ENCODE measurements at places on chromosomes 12 and 14. TPM values are rescaled to one million over a fixed set of nuclear protein-coding genes. Genes with fewer than 3 reads are reported as not detected.

IKZF4 gene
- total RNA-seq = 1.0 TPM

TCTN2 gene
- 13.9 TPM for total RNA-seq

JAG2 gene
- total RNA-seq = 57.1 TPM

CD163 gene
- not detected for total RNA-seq

AKAP3 gene
- total RNA-seq = 1.9 TPM

LRP1-AS gene
- total RNA-seq = not detected

DDIT3 gene
- 27.4 TPM for total RNA-seq

KCNMB4 gene
- total RNA-seq = 2.6 TPM

ADCK1 gene
- total RNA-seq = 4.7 TPM

ISM2 gene
- total RNA-seq = not detected

MYRFL gene
- total RNA-seq = not detected

SLC10A1 gene
- total RNA-seq = not detected

GRCh38 chr12:115383668-115384067, 699.7 kb upstream of the TBX3 start:
- peak; percentile 97 for DNase-seq

DNA sequence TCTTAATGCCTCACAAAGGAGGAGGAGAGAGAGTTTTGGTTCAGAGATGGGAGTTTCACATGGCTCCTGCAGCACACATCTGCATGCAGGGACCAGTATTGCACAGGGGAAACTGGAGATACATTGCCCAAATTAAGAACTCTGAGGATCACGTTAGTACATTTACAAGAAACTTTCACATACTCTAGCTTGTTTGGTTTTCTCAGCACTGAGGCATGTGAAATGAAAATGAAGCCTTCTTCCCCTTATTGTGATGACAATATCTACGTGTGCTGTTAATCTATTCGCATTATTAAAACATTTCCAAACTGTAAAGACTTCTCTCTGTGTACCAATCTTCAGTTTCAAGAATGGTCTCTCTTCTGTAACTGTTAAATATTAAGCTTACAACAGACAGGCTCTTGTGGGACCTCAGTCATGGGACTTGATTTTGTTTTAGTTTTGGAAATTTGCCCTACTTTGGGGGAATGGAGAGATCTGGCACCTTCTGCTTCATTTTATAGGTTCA, 124.7 kb downstream of the DAAM1 start:
- DNase-seq = no peak

GRCh38 chr14:31159682-31160296, 47.8 kb downstream of the HECTD1 start:
- peak; percentile 82 for DNase-seq

DNA sequence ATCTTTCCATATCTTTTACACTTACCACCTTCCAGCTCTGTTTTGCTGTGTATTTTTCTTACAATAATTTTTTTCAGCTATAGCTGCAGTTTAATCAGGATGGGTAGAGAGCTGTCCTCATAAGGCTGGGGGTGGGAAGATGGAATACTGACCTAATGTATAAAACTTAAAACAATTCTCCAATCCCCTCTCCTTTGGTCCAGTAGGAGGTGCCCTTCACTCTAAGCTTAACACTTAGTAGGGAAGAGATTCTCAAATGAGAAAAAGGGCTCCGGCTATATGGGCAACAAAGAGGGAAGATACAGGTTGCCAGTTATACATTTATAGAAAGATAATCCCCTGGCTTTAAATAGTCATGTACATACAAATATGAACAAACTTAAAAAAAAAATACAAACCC, 2.8 kb downstream of the ORMDL2 start:
- DNase-seq = peak; percentile 31

DNA sequence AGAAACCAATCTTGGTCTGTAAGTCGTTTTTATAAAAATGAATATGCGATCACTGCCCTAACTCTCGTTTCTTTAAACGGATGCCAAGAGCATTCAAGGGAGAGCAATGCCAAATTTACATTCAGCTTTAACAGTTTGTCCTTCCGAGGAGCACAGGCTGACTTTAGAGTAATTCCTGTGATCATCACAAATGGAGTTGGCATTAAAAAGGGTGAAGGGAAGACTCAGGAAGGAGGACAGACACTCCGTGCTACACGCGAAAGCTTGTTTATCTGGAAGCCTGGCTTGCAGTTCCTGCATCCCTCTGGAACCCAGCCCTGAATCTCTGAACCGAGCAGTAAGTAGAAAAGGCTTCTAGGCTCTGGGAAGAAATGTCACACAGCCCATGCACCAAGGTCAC, 78.4 kb downstream of the PAPOLA start:
- DNase-seq = no peak

GRCh38 chr14:61042220-61042619, 61.2 kb downstream of the SLC38A6 start:
- DNase-seq = no peak

- no peak for DNase-seq
These were observed 217.4 kb upstream of the RTL1 start for GRCh38 chr14:101120641-101121507.

DNA sequence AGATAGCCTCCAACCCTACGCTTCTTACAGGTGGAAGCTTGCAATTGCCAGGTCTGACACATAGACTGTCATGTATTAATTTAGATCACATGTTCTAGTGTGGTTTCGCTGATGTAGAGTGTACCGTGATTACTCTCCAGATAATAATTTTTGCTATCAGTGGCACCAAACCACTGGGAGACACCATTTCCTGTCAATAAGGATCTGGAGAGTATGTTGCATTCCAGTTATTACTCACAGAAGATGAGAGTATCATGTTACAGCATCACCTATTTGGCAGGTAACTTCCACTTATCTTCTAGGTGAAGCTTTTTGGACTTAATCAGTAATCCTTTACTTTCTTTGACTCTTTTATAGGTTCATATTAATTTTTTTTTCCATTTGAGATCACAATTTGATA, 147.2 kb downstream of the HELB start:
- peak; percentile 78 for DNase-seq

GRCh38 chr12:111842556-111843396, 748 bp downstream of the MAPKAPK5 start:
- DNase-seq = peak; percentile 15

GRCh38 chr14:68511129-68512047, 281.5 kb downstream of the ZFP36L1 start:
- DNase-seq = no peak

DNA sequence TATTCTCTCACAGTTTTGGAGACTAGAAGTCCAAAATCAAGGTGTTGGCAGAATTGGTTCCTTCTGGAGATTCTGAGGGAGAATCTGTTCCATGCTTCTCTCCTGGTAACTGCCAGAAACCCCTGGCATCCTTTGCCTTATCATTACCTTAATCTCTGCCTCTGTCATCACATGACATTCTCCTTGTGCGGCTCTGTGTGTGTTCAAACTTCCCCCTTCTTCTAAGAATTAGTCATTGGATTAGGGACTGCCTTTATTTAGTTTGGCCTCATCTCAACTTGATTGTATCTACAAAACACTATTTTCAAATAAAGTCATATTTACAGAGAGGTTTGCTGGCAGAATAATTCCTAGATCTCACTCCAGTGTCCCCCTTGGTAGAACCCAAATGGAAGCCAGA, 68.9 kb downstream of the ZNF641 start:
- DNase-seq = peak; percentile 77

GRCh38 chr14:102043251-102044025, 43.4 kb downstream of the HSP90AA1 start:
- peak; percentile 31 for DNase-seq

DNA sequence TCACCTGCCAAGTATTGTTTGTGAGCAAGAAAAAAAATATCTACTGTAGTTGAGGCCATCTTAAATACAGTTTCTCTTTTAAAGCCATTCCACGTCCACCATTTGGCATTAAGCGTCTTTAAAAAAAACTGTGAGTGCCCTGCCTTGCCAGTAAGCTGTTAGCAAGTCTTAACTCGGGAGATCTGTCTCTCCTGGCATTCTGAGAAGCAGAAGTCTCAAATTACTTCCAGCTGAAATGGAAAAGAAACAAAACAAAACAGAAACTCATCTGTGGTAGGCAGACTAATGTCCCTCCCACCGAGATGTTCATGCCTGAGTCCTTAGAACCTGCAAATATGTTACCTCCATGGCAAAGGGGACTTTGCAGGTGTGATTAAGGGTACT, 126.2 kb downstream of the CRADD start:
- no peak for DNase-seq

DNA sequence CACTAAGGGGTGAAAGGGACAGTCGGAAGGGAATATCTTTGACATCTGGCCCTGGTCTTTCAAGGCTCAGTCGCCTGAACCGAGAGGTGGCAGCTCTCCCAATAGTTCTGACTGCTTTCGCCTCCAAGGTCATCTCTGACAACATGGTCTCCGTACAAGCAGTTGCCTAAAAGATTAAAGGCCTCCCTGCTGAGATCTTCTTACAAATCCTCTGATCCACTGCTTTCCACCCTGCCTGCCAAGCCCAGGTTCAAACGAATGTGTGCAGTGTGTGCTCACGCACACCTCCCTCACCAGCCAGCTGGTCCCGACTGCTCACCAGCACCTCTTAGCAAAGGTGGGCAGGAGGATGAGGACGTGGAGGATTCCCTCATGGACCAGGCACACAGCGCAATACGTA, 10.4 kb downstream of the B4GALNT3 start:
- DNase-seq = no peak

- DNase-seq = no peak
These were observed 482.2 kb downstream of the SLC16A7 start for GRCh38 chr12:60078026-60078425.

GRCh38 chr14:88947646-88948598, 123.5 kb downstream of the TTC8 start:
- DNase-seq = no peak

DNA sequence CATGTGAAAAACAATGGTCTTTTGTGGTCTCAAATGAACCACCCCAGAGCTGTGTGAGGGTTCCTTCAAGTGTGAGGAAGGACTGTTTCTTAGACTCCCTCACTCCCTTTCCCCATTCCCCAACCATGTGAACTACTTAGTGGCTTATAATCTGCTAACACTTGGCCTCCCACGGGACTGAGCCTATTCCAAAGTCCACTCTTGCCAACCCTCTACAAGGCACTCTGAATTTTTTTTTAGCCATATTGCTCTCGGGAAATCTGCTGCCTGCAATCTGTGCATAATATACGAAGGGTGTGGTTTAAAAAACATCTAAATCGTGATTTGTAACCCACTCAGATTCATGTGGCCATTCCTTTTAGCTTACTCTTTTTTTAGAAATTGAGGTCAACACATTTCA, 2.6 kb downstream of the SVOP start:
- no peak for DNase-seq

- DNase-seq = no peak
These were observed 118.9 kb downstream of the SLC38A1 start for GRCh38 chr12:46149905-46150304.

Measured in PC-3 (cell line).